Lower lobe of right lung (tissue), 2 donors: ENCODE measurements at places on chromosomes 5 and 9.

GRCh38 chr5:75460942-75461610 is 50.4 kb downstream of the CERT1 start:
- no peak for DNase-seq

GRCh38 chr5:59037041-59037440 is 454.2 kb downstream of the RAB3C start:
- no peak for DNase-seq

GRCh38 chr5:80406980-80407734 is 707 bp upstream of the ZFYVE16 start:
- DNase-seq: peak; percentile 52

GRCh38 chr9:134502809-134503211 is 138.8 kb upstream of the COL5A1 start:
- no peak for DNase-seq

GRCh38 chr5:15938961-15939360 is 240.6 kb downstream of the MARCHF11 start:
- DNase-seq: no peak

- DNase-seq: no peak
These were observed 214.9 kb upstream of the DAP start for GRCh38 chr5:10975945-10976344.

DNA sequence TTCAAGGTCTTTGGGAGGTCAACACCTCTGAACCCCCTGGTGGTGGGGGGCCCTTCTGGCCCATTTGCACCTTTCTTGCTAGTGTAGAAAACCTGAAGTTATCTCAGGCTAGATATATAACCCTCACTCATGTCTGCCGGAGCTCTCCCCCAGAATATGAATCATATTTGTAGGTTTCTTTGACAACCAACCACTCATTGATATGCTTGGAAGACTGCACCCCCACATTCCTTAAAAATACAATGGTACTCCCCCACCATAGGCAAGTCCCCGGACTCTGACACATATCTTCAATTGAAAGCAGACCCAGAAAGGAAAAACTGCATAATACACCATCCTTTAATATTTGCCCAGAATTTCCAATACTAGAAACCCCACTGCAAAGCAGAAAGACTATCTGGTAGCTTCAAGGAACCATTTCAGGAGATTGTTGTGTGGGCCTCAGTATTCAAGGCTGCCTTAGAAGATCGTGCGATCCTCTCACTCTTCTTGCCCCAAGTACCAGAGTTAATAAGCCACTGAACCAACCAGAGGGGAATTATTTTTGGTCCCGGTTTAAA is 978 bp upstream of the UBE2B start:
- DNase-seq: no peak

- DNase-seq: no peak
These were observed 50.7 kb downstream of the ZNF366 start for GRCh38 chr5:72456391-72457074.

DNA sequence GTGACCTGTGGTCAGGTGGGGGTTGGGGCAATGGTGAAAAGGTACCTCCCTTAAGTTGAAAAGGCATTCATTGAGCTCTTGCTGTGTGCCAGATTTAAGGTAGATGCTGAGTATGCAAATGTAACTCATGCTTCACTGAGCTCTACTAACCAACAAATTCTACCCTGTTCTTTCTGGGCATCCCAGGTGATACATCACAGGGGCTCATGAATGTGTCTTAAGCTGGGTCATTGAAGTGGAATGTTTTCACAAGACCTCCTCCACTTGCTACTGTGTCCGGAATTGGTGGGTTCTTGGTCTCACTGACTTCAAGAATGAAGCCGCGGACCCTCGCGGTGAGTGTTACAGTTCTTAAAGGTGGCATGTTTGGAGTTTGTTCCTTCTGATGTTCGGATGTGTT is 362.8 kb upstream of the ZNF462 start:
- no peak for DNase-seq

DNA sequence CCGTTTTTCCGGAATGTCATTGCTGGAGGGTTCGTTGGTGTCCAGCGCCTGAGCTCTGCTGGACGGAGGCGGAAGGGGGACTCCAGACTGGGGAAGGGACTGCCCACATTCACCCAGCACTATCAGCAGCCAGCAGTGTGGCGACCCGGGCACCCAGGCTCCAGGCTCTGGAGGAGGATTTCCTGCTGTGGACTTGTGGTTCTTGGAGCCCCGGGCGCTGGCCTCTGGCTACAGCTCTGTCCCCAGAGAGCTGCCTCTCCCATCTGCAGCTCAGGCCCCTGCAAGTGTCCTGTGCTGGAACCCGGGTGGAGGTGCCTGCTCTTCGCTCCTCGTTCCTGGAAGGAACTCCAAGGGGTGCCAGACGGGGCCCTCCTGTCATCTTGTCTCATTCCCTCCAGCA is 152.6 kb downstream of the RGS3 start:
- no peak for DNase-seq

- no peak for DNase-seq
These were observed 318.8 kb downstream of the BNC2 start for GRCh38 chr9:16551692-16552091.

GRCh38 chr5:112787261-112787660 is 49.6 kb downstream of the APC start:
- DNase-seq: no peak

DNA sequence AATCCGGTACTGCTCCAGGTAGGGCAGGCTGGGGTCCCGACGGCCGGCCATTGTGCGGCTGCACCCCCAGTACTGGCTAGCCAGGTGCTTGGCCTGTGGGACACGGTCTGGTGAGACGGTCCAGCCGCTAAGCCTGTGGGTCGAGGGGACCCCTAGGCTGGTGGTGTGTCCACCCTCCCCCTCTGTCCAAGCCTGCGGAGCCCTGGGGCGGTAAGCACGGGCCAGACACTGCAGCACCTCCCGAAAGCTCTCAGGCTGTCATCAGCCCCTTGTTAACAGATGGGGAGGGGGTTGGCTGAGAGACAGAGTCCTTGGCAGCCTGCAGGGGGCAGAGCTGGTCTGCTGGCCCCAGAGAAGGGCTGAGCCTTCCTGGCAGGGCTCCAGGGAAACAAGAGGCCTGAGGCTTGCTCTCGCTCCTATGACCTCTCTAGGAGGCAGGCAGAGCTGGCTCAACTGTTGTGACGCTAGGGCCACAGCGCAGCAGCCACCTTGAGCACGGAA is 11.8 kb upstream of the MRNIP start:
- DNase-seq: peak; percentile 79

DNA sequence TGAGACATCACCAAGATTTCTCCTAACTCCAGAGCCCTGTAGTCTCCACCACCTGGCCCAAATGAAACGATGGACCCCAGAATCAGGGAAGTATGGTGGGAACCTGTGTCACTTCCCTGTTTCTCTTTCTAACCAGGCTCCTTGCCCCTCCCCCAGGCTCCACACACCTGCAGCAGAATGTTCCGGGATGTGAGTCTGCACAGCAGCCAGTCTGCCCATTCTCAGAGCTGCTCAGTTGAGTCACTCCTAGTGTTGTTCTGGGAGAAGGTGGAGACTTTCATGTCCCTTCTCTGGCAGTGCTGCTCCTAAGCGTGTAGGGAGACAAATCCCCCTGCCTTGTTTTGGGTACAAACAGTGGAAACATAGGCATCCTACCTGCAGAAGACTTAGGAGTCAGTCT is 76.0 kb upstream of the XPA start:
- DNase-seq: no peak

GRCh38 chr5:34517249-34517648 is 138.9 kb upstream of the RAI14 start:
- no peak for DNase-seq

DNA sequence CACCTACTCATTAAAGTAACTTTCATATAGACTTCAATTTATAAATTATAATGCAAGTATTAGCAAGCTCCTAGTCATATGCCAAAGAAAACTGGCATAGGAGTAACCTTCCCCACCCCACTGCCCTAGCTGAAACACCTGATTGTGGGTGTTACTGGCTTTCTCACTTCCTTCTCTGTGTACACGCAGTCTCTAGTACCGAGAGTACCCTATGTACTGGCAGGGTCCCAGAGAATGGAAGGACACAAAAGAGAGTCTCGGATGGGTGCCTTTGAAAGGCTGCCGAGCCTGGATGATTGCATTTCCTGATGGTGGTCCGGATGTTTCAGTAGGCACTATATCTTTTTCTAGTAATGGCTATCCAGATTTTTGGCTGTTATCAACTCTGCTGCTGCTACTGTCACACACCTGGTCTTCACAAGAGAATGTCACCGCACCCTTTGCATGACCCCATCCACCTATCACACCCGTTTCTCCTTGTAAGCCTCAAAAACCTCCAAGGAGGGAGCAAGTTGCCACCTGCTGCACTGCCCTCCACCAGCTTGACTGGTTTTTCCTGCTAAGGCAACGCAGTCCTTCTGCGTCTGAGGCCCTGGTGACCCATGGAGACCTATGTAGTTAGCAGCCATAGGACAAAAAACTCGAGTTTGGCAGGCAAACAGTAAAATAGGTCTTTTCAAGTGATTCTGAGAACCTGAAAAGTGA is 53.8 kb upstream of the CLINT1 start:
- DNase-seq: peak; percentile 64

GRCh38 chr5:133347039-133347438 is 265.3 kb downstream of the FSTL4 start:
- no peak for DNase-seq

DNA sequence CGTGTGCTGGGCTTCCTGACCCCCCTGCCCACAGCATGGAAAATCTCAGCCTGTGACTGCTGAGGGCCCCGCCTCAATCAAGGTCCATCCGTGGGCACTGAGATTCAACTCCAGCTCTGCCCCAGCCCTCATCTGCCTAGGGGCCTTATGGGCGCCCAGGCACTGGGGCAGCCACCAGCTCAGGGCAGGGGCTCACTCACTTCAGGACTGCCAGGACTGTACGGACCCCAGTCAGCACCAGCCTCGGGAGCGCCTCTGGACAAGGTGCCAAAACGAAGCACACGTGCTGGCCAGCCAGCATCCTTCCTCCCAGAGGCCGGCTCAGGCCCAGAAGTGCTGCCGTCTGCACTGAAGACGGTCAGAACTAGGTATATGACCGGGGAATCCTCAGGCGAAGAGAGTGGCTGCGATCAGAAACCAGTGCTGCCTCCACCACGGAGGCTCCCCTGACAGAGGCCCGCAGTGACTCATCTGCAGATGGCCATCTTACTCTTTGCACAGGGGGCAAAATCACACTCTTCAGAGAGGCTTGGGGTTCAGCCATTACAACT is 19.6 kb downstream of the CLPTM1L start:
- DNase-seq: no peak

- DNase-seq: peak; percentile 56
These were observed at the start of gene EFNA5 for GRCh38 chr5:107670932-107671741. TSS of gene EFNA5 (minus strand) at chr5:107670937.

DNA sequence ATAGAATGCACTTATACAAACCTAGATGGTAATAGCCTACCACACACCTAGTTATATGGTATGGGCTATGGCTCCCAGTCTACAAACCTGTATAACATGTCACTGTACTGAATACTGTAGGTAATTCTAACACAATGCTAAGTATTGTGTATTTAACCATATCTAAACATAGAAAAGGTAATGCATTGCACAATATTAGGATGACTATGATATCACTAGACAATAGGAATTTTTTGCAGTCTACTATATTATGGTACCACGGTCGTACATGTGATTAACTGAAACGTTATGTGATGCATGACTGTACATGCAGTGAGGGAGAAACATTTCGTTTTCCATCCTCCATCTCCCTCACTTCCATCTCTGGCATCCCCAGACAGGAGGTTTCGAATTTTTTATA is 130.5 kb downstream of the ELAVL2 start:
- DNase-seq: no peak

DNA sequence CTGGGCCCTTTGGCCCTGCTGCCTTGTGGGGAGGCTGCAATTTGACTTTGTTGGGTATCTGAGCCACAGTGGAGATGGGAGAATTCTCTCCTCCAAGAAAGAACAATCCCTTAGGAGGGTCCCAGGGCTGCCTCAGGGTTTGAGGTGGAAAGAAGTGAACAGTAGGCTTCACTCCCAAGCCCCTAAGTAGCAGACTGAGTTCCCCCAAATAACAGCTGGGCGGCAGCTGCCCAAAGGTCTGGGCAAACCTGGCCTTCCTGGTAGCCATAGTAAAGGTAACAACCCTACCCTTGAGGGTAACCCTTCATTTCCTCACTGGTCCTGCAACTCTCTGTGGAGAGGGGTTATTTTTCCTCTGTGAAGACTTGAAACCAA is 746 bp downstream of the RGS3 start:
- DNase-seq: no peak

DNA sequence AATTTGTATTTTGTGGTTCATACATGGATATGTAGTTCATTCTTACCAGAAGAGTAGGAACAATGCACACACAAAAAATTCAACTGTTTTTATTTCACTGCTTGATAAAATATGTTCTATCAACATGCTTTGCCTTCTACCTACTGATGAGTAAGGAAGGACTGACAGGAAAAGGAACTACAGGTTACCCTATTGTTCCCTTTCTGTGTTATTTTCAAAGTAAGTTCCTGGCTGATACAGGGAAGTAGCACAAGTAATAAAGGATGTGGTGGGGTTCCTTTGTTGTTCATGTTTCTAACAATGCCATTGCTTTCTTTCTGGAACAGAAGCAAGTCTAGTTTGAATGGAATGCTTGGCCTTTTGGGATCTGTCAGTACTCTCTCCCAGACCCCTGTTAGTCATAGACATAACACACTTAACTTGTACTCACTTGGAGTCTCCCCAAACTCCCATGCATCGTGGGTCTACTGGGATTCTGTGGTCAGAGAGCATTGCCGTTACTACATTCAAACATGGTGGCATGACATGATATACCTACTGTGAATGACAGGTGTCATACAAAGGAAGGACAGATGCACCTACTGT is 20.2 kb upstream of the ALDOB start:
- no peak for DNase-seq

GRCh38 chr5:115402822-115403577 is 106.5 kb upstream of the CCDC112 start:
- DNase-seq: no peak

- no peak for DNase-seq
These were observed 31.7 kb downstream of the IL33 start for GRCh38 chr9:6247266-6247665.
